Fibroblast of gingiva (primary cell): ENCODE measurements at places on chromosomes 5 and 9.

GRCh38 chr5:141574122-141574510, 44.7 kb downstream of the DIAPH1 start:
- no peak for DNase-seq

- no peak for DNase-seq
These were observed 717.7 kb downstream of the BRINP1 start for GRCh38 chr9:118651511-118651910.

DNA sequence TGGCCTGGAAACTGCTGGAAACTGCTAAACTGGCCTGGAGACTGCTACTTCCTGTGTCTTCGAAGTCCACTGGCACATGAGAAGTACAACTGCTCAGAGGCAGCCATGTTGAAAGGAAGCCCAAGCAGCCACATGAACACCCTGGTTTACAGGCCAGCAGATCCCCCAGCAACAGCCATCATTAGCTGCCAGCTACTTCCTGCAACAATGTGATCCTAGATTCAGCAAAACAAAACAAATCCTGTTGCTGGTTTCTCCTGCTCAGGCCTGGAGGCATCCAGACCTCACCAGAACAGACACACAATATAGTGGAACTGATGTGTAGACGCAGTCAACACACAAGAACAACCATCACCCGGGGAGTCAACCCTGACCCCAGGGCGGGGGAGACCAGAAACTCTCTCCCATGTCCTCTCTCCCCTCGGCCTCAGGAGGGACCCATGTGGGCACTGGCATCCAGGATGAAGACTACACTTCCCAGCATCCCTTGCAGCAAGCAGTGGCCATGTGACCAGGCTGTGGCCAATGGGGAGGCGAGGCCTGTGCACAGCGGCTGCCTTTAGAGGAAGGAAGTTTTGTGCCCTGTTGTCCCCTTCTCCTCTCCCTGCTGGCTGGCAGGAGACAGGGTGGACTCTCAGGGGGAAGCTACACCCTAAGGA, 9.2 kb upstream of the LCN15 start:
- DNase-seq: no peak

DNA sequence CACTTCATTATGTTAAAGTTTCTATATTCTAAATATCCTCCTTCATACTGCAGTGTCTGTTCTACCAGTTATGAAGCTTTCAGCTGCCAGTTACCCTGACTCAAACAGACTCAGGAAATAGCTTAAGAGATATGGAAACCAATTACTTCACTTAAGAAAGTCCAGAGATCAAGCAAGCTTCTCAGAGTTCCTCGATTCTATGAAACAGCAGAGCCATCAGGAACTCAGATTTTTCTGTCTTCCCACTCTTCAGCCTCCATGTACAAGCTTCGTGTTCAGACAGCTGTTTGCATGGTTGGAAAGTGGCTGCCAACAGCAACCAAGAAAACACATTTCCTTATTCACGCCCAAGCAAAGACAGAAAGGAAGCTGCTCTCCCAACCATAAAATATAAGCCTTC, 216.1 kb downstream of the ACTL7B start:
- no peak for DNase-seq

DNA sequence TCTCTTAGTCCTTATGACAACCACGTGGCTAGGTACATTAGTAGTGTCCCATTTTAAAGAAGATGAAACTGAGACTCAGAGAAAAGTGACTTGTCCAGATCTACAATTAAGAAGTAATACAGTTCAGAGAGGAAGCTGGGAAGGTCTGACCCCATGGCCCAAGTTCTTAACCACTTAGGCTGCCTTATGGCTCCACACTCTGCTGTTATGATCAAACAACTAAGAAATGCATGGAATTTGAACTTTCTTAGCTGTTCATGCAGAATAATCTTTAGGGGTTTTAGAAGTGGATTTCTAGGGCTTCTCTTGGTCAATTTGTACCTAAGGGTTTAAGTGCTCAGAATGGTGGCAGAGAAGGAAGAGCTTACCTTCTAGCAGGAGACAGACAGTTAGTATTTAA, 128.0 kb upstream of the MSX2 start:
- no peak for DNase-seq

DNA sequence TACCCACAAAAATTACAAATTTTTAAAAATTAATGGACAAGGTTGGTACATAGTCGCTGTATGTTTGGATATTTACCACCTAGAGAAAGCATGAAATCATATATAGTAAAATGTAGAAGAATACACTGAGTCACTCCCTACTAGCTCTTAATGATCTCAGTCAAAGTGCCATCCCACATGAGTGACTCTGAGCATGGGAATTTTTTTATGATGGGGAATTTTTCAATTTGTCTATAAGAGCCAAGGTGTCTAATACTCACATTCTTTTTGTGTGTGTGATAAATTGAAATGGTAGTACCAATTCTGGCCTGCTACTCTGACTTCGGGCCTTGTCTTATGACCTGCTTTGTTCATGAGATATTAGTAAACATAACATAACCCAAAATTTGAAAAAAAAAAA, 483.2 kb downstream of the CDH10 start:
- no peak for DNase-seq

- DNase-seq: no peak
These were observed 285.6 kb downstream of the FANCC start for GRCh38 chr9:95031711-95032461.
